ENCODE measurements at places on chromosomes 1 and 21.
A peak's percentile ranks its signal among the peaks of the same experiment; 100 is the strongest.

DNA sequence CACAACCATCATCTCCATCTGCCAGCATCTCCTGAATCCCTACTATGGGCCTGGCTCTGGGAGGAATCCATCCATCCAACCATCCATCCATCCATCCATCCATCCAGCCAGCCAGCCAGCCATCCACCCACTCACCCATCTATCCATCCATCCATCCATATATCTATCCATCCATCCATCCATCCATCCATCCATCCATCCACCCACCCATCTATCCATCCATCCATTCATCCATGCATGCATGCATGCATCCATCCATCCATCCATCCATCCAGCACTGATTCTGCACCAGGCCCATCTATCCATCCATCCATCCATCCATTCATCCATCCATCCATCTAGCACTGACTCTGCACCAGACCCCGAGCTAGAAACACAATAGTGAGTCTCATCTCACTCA, 141.3 kb upstream of the WNT4 start:
- DNase-seq = no peak

- DNase-seq = no peak
These were observed 51.9 kb downstream of the LDLRAD2 start for GRCh38 chr1:21863981-21864380.

- no peak for DNase-seq
These were observed 7.6 kb downstream of the SIM2 start for GRCh38 chr21:36706482-36706852.

DNA sequence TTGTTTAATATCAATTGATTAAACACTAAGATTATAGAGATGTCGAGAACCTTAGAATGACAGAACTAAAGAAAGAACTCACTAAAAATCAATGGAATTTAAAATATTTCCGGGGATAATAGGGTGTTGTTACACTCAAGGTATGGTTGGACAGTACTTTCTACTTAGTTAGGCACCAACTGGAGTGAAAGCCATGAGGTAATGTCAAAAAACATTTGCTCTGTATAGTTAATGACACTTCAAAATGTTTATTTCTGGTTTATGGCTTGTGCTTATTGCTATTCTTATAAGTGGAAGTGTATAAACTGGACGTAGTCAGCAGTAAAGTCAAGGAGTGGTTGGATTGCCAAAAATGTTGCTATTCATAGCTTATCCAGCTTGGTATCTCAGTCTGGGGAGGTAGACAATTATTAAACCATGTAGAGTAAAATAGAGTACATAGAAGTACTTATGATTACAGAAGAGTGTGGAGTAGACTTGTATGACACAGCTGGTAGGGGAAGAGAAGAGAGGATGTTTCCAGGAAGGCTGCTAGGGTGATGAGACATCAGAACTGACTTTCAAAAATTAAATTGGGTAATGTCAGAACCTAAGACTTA, 56.5 kb upstream of the BMP8A start:
- DNase-seq = no peak

- DNase-seq = no peak
These were observed 51.1 kb downstream of the CSMD2 start for GRCh38 chr1:34113887-34114286.

DNA sequence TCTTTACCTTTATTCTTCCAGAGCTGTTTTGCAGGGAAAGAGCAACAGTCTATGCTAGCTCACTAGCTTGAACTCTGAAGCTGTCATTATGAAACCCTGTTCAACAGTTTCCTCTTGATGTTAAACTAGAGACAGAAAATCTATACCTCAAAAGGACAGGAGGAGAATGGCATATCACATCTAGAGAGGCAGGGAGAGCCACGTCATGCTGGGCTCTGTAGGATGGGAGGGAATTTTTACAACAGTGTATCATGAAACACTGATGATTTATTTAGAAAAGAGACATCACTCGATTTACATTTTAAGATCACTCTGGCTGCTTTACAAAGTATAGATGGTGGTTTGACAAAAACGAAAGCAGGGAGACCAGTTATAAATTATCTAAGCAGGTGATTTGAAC, 224.9 kb upstream of the COA6 start:
- no peak for DNase-seq

- DNase-seq = no peak
These were observed 30.2 kb downstream of the OPTC start for GRCh38 chr1:203524152-203524551.

GRCh38 chr1:235423214-235423652, 56.0 kb downstream of the TBCE start:
- no peak for DNase-seq

DNA sequence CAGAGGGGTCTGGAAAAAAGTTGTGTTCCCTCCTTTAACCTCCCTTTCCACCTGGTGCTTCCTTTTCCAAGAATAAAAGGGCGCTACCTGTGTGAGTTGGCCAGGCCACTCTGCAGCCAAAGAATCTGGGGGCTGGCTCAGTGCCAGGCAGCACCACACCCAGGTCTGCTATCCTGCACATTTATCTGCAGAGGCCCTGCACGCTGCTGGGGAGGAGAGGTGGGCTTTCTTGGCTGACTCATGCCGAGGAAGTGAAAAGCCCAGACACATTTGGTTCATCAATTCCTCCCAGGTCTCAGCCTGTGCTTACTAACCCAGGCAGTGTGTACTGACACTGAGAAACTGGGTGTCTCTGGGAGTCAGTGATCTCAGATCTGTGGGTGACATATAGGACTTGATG, 79.8 kb upstream of the F3 start:
- peak; percentile 32 for DNase-seq

GRCh38 chr1:109784551-109785252, 21.0 kb upstream of the EPS8L3 start:
- no peak for DNase-seq

Data from hematopoietic multipotent progenitor cell treated with erythropoietin and hydrocortisone succinate and interleukin-3 and kit ligand, for 15 days (in vitro differentiated cells).